Ammon's horn (tissue), 1 donor: ENCODE measurements at places on chromosomes 1 and 21.

GRCh38 chr1:12424087-12424529 is 193.9 kb downstream of the DHRS3 start:
- no peak for DNase-seq

DNA sequence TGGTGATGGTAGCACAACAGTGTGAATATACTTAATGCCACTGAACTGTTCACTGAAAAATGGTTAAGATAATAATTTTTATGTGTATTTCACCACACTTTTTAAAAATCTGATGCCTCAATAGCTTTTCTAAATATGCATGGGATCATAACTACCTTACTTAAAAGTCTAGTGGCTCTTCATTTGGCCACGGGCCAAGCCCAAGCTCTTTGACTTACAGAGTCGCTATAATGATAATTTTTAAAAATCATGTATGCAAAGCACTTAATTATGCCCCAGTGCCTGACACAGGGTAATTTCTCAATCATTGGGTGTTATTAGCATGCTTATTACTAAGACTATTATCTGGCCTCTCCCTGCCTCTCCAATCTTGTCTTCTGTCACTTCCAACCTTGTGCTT is 7.6 kb upstream of the CNN3 start:
- no peak for DNase-seq

GRCh38 chr1:225343618-225344017 is 84.2 kb downstream of the LBR start:
- DNase-seq = no peak

DNA sequence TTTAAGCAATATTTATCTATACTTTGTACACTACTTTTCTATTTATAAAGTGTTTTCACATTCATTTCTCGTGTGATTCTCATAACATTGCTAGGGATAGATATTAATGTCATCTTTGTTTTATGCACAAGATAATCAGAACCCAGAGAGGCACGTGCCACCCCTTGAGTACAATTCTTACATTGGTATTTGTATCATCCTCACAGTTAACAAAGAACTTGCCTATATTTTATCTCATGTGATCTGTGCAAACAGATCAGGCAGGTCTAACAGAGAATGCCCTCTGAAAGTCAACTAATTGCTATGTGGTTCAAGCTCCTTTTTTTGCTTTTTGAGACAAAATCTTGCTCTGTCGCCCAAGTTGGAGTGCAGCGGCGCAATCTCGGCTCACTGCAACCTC is 604.5 kb downstream of the LMO4 start:
- no peak for DNase-seq

GRCh38 chr1:201769966-201770365 is 59.0 kb upstream of the IPO9 start:
- peak; percentile 98 for DNase-seq

GRCh38 chr1:5770981-5771765 is 221.1 kb downstream of the NPHP4 start:
- DNase-seq = peak; percentile 56

GRCh38 chr1:35777109-35777508 is 7.3 kb upstream of the CLSPN start:
- no peak for DNase-seq
